Neuronal stem cell (in vitro differentiated cells): ENCODE measurements at places on chromosomes 11 and 22.

- no peak for DNase-seq
These were observed 113.1 kb downstream of the SPATA19 start for GRCh38 chr11:133732109-133732674.

DNA sequence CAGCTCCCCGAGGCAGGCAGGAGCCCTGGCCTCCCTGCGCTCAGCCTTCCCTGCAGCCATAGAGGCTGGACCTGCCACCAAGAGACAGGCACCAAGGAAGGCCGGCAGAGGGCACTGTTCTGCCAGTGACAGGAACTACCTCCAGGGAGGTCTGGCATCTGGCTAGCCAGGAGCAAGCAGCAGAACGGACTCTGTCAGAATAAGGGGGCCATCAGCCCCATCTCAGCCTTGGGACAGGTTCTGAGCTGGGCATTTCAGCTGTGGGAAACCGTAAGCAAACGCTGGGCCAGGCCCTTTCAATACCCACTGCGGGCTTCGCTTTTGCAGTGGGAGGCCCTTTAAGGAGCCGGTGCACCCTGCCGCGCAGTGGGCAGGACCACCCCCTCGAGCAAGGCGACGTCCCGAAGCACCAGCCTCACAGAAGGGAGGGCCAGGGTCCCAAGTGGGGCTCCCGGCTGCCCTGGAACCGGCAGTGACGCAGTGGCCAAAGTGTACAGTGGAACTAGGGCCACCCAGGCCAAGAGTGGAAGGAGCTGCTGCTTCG is 18.2 kb downstream of the IFT27 start:
- DNase-seq = peak; percentile 63

DNA sequence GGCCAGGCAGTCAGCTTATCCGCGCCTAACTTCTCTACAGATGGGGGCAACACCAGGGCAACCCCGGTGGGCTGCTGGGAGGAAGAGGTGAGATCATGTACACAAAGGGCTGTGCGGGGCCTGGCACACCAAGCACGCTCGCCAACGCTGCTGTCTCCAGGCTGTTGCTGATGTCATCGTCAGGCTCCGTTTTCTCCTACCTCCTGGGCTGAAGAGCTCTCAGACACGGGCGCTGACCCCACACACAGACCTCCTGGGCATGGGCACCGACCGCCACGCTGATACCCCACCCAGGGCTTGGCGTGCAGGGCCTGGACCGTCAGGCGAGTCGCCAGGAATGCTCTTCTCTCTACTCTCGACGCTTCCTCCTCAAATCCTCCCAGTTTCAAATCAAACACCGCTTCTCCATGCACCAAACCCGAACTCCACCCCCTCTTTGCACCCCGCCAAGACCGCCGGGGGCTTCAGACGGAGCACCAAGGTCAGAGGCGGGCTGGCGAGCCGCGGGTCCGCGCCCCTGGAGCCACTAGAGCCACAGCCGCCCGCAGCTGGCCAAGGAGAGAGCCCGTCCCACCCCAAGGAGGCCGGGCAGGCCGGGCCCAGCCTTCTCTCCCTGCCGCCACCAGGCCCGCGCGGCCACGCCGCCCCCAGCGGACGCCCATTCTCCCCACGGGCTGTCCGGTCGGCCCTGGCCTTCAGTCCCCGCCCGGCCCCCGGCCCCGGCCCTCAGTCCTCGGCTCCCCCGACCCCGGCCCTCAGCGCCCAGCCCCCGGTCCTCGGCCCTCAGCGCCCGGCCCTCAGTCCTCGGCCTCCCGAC is 772 bp downstream of the SBF1 start:
- no peak for DNase-seq

DNA sequence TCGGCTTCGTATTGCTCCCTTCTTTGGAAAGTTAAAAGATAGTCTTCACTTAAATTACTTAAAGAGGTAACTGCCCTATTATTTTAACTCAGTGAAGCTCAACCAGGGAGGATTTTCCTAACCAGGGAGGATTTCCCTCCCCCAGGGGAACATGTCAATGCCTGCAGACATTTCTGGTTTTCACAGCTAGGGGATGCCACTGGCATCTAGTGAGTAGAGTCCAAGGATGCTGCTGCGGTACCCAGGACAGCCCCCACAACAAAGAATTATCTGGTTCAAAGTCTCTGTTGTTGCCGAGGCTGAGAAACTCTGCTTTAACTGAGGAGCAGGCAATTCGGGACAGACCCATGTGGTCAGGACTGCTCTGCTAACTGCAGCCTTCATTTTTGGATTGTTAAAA is 82.2 kb downstream of the DEPDC5 start:
- no peak for DNase-seq

DNA sequence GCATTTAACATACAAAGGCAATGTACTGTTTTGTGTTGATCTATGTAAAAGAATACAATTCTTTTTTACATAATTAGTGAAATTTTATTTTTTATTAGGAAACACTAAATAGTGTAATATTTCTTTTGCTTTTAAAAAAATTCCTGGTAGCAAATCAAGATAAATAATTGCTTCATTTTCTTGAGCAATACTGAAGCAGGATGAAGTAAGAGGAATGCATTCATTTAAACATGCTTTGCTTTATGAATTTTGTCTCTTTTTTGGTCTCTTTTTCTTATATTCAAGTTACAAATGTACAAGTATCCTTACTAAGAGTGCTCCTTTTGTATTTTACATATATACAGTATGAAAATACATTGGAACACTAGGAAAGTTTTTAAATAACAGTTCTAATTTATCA is 144.4 kb upstream of the TEAD1 start:
- DNase-seq = no peak

GRCh38 chr11:34916843-34917770 is 689 bp downstream of the PDHX start:
- DNase-seq = no peak

- DNase-seq = no peak
These were observed 2.2 kb downstream of the CYB561A3 start for GRCh38 chr11:61359516-61359915.

- DNase-seq = no peak
These were observed 123.1 kb downstream of the BRD1 start for GRCh38 chr22:49704345-49705215.

DNA sequence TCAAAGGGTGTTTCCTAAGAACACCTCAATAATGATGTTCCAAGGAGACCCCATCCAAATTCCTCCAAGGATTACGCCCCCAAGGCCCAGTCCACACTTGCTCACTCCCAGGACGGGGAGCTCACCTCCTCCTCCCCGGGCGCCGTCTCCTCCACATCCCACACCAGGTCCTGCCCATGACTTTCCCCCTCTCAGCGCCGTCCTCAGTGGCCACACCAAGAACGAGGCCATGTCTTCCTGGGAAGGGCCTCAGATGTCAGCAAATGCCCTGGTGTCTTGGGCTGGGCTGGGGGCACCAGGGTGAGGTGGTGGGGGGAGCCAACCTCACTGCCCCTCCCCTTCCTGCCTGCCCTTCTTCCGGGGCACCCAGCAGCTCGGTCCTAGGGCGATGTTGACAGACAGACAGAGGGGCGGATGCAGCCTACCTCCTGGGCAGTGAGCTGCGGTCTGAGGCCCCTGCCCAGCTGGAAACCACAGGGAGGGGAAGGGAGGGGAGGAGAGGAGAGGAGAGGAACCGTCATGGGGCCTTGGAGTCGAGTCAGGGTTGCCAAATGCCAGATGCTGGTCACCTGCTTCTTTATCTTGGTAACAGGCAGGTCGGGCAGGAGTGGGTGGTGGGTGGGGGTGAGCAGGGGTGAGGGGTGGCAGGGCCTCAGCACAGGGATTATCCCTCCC is at the start of the genes C11orf21 and TSPAN32:
TSS of gene C11orf21 (minus strand) at position 288 of the 675 bp plus-strand sequence. CDS start at position 178, 110 bp downstream.
TSS of gene TSPAN32 (plus strand) at position 383 of the 675 bp plus-strand sequence. CDS start at position 520, 137 bp downstream.
- no peak for DNase-seq
